ENCODE measurements at places on chromosomes 2 and 18.

DNA sequence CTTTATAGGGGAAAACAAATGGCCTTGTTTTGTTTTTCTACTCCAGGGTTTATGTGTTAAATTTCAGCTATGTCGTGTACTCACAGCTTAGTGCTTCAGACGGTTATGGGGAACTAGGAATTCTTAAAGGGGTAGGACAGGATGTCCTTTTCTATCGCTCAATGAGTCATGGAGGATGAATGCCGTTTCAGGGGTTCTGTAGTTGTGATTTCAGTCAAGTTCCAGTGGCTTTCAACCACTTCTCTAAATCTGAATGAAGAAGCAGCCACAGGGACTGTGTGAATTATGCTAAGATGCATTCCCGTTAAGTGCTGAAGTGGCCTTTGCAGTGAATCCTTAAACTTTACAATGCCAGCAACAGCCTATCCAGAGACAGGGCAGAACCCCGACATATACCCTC is 1231.7 kb upstream of the ZEB2 start:
- peak; percentile 29 for DNase-seq

GRCh38 chr2:100962366-100963025 is 39.6 kb upstream of the RPL31 start:
- no peak for DNase-seq

DNA sequence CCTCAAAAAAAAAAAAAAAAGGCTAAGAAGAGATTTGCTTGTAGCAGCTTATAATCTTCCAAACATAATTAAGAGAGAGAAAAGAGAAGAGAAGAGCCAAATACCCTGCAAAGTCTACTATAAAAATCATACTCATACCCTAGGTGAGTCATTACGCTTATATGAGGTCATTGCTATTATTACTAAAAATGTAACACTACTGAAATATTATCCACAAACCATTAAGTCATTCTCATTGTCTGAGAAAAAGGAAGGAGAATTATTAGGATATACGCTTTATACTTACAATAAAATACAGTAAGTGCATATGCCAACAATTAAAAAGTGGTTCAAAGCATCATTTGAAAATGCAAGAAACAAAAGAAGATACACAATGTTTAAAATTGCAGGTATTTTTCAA is 66.5 kb downstream of the COLEC12 start:
- DNase-seq, result no peak

DNA sequence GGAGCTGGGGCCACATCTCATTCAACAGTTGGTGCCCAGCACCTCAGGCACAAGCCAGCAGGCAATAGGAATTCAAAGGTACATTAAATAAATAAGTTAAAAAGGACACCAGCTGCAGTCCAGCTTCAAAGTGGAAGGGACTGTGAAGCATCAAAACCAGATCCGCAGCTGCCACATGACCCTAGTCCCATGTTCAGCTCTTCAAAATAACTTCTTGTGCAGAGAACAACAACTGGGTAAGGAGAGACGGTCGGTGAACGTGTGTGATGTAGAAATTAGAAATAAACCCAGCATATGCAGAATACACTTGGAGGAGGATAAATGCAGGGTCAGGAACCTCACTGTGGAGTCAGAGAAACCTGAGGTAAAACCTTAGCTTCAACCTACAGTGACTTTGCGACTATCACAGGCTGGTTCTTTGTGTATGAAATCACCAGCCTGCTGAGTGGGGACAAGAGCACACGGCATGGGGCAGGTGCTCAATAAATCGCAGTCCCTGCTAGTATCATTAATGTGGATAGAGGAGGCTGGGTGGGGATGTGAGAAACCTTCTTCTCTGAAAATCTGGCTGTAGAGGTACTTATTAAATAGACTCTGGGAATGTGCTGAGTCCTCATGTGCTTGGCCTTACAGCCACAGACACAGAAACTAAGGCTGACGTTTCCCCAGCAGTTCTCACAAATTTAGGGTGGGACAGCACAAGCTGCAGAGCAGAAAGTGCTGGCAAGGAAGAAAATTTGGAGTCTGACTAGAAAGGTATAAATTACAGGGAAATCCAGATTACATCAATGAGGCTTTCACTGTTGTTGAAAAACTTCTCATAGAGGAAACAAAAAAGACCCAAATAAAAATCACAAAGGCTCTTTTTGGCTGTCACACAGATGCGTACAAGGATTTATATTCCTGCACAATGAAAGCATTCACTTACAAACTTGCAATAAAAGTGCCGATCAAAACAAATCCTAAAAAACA is 20.7 kb downstream of the FBXO15 start:
- no peak for DNase-seq

DNA sequence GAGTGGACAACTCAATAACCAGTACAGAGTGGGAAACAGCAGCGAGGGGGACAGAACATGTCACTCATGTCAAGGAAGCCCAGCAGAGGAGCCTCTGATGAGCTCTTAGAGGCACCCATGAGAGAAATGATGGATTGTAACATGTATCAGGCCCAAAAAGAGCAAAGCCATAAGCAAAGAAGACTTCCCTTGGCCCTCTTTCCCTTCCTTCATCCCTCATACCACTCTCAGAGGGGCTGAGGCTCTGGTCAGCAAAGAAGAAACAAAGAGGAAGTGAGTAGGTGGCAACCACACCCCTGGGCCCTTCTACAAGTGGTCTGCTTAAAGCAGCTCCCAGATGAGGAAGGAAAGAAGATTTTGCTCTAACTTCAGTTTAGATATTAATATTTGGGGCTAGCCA is 112.8 kb downstream of the CDC42EP3 start:
- DNase-seq, result no peak

- DNase-seq, result no peak
These were observed 21.9 kb downstream of the MC2R start for GRCh38 chr18:13893418-13893760.

- no peak for DNase-seq
These were observed 466.0 kb downstream of the RIT2 start for GRCh38 chr18:42649331-42650035.

Data from erythroblast (primary cell).